Endodermal cell (in vitro differentiated cells): ENCODE measurements at places on chromosomes 5 and 9. TPM values are rescaled to one million over a fixed set of nuclear protein-coding genes. Genes with fewer than 3 reads are reported as not detected.

DNA sequence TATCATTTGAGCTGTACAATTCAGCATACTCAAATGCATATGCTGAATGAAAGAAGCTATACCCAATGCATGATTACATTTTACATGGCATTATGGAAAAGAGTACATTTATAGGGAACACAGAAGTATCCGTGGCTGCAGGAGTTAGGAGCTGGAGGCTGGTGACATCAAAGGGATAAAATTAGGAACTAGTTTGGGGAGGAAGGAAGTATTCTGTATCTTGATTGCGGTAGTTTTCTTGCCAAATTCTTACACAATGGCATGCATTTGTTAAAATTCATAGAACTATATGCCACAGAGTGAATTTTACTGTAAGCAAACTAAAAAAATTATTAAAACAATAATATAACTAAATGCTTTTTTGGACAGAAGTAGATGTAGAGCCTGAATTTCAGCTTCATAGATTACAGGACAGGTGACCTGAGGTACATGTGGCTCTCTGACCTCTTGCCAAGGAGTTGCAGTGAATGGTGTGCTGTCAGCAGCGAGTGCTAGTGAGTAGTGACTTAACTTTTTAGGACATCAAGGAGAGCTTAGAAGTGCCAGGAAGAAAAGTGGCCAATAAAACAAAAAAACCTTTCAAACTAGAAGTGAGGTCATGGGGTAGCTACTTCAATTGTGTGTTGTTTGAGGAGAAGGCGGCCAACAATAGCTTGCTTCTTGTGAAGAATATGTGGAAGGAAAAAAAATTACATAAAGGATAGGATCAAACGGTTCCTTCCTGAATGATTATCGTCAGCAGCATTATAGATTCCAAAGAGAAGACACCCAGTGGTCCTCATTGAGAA is 514.9 kb upstream of the CLINT1 start:
- H3K27me3 ChIP-seq, result no peaks in the 10 kb centered on the region
- no peak overlapping the region for H3K27ac ChIP-seq
- H3K4me3 ChIP-seq, result no peak overlapping the region
- DNase-seq, result no peak

- H3K4me1 ChIP-seq, result no peaks in the 10 kb centered on the region
- no peak for DNase-seq
- peak overlapping the region; percentile 67 for H3K4me3 ChIP-seq
- H3K36me3 ChIP-seq, result peaks cover 20% of the 10 kb centered on the region
- H3K27me3 ChIP-seq, result no peaks in the 10 kb centered on the region
These were observed 472 bp downstream of the FBXO4 start for GRCh38 chr5:41925555-41925951.

The FOXD4 gene
- total RNA-seq, result 0.25 TPM in 1 of 3 replicates, not detected in the others

GRCh38 chr9:129139233-129139992 is 28.2 kb downstream of the PTPA start:
- H3K36me3 ChIP-seq, result peaks cover 51% of the 10 kb centered on the region
- H3K27me3 ChIP-seq, result no peaks in the 10 kb centered on the region
- H3K4me3 ChIP-seq, result peak overlapping the region; percentile 94
- peaks cover 11% of the 10 kb centered on the region for H3K4me1 ChIP-seq
- DNase-seq, result peak; percentile 92
- peak overlapping the region; percentile 100 for H3K27ac ChIP-seq

DNA sequence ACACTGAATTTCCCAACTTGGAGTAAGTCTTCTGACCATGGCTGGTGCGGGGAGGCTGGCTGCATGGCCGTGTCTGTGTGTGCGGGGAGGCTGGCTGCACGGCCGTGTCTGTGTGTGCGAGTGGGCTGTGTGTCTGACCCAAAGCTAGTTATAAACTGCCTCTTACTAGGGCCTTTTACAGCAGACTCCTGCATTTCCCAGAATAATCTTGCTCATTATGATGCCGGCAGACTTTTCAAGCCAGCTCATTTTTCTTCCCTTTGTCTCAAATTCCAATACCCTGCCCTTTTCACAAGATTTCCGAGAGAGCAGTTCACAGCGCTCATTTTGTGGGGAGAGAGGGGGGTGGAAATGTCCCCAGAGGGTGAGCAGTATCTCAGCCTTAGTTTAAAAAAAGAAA is 470.7 kb upstream of the BRINP1 start:
- H3K27me3 ChIP-seq, result no peaks in the 10 kb centered on the region
- peaks cover 7% of the 10 kb centered on the region for H3K4me1 ChIP-seq
- H3K36me3 ChIP-seq, result no peaks in the 10 kb centered on the region
- peak overlapping the region; percentile 67 for H3K27ac ChIP-seq
- no peak for DNase-seq

The ZNF883 gene
- 14.8 and 16.7 TPM in 2 replicates for total RNA-seq

The MORN5 gene
- total RNA-seq, result not detected in 3 replicates

GRCh38 chr5:160023007-160023907 is 14.3 kb downstream of the TTC1 start:
- no peaks in the 10 kb centered on the region for H3K27me3 ChIP-seq
- peaks cover 65% of the 10 kb centered on the region for H3K36me3 ChIP-seq
- no peak for DNase-seq
- H3K4me3 ChIP-seq, result no peak overlapping the region

GRCh38 chr9:17719053-17719452 is 140.2 kb downstream of the SH3GL2 start:
- no peaks in the 10 kb centered on the region for H3K4me1 ChIP-seq
- H3K27ac ChIP-seq, result no peak overlapping the region
- no peak overlapping the region for H3K4me3 ChIP-seq
- no peak for DNase-seq
- no peaks in the 10 kb centered on the region for H3K27me3 ChIP-seq

DNA sequence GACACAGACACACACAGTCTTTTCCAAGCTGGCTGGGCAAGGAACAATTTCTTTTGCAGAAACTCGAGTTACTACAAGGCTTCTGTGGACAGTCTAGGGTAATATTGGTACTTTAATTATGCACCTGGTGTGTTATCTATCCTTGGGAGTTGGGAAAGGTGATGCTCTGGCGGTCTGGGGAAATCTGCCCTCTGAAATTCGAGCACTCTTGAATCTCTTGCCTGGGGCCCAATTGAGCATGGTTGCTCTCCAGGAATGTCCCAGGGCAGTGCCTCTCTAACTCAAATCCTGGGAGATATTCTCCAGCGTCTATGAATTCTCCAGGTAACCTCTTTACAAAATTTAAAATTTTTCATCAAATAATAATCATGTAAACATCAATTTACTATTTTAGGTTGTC is 69.3 kb downstream of the KCNIP1 start:
- no peak overlapping the region for H3K27ac ChIP-seq
- H3K27me3 ChIP-seq, result no peaks in the 10 kb centered on the region
- DNase-seq, result no peak
- no peaks in the 10 kb centered on the region for H3K36me3 ChIP-seq
- no peak overlapping the region for H3K4me3 ChIP-seq
- H3K4me1 ChIP-seq, result no peaks in the 10 kb centered on the region

DNA sequence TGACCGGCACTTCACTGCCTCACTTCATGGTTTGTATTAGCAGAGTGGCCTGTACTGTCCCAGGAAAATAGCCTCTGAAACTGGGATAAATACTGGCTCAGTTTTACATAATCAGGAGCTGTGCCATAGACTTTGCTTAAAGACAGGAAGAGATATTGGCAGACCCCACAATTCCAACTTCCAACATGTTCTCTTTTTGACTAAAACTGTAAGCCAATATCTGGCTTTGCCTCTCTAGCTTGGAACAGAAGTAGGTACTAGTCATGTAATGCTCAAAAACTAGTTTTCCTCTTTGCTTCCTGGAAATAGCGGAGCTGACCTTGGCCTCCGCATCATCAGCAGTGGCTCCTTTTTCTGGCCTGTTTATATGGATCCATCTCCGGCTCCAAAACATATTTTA is 276.9 kb downstream of the CDH9 start:
- no peaks in the 10 kb centered on the region for H3K27me3 ChIP-seq
- no peak overlapping the region for H3K4me3 ChIP-seq
- no peaks in the 10 kb centered on the region for H3K36me3 ChIP-seq
- H3K27ac ChIP-seq, result no peak overlapping the region
- no peak for DNase-seq

The NR5A1 gene
- total RNA-seq, result 0.11 and 0.37 TPM in 2 replicates

- no peaks in the 10 kb centered on the region for H3K4me1 ChIP-seq
- H3K27ac ChIP-seq, result no peak overlapping the region
- H3K36me3 ChIP-seq, result no peaks in the 10 kb centered on the region
- no peak overlapping the region for H3K4me3 ChIP-seq
- no peaks in the 10 kb centered on the region for H3K27me3 ChIP-seq
These were observed 25.4 kb upstream of the NKD2 start for GRCh38 chr5:983238-983524.

DNA sequence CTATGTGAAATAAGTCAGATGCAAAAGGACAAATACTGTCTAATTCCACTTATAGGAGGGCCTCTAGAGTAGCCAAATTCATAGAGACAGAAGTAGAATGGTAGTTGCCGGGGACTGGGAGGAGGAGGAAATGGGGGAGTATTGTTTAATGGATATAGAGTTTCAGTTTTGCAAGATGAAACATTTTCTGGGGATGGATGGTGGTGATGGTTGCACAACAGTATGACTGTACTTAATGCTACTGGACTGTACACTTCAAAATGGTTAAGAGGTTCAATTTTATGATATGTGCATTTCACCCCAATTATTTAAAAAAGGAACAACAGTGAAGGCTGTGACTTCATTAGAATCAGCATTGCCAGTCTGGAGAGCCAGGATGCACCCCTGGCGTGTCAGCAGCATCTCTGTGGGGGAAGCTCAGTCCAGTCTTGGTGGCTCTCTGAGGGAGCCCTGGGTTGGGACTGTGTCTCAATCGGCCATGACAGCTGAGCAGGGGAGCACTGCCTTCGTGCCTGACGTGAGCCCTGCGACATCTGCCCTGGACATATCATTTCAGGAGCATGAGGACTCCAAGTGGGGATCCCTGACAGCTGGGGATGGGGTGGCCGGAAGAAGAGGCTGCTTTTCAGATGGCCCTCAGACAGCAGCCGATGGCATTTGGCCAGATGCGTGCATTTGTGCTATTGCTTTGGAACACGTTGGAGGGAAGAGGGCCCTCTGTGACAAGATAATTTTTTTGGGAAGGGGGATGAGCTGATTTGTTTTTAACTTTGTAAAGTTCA is 130.8 kb upstream of the STC2 start:
- DNase-seq, result no peak
- H3K4me3 ChIP-seq, result no peak overlapping the region
- no peak overlapping the region for H3K27ac ChIP-seq
- H3K4me1 ChIP-seq, result no peaks in the 10 kb centered on the region

The ABO gene
- total RNA-seq, result 0.35 to 0.93 TPM (median 0.38 TPM) in 3 replicates

DNA sequence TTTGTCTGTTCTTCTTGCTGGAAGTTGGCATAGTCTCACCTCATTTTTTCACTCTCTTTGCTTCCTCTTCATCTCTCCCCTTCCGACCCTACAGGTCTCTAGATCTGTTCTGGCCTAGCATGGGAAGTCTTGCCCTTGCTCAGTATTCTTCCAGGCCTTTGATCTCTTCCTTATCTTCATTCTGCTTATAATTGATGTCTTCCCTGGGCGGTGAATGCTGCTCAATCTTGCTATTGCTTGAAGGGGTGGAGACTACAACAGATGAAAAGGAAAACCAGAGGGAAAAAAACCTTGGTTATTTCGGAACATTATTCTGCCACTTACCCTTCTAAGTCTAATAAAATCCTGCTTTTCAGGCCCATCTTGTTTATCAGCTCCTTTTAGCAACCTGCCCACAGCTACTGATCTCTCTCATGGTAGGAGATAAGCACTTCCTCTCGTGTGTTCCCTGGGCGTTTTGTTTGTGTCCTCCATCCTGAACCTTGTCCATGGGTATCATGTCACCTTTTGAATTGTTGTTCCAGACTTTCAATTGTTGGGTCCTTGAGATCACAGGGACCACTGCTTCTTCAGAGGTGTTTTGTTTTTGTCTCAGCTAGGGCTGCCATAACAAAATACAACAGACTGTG is 375.6 kb downstream of the ADGRV1 start:
- H3K4me3 ChIP-seq, result no peak overlapping the region
- no peak for DNase-seq
- H3K27ac ChIP-seq, result no peak overlapping the region
- H3K4me1 ChIP-seq, result peaks cover 3% of the 10 kb centered on the region
- no peaks in the 10 kb centered on the region for H3K36me3 ChIP-seq
- H3K27me3 ChIP-seq, result no peaks in the 10 kb centered on the region

DNA sequence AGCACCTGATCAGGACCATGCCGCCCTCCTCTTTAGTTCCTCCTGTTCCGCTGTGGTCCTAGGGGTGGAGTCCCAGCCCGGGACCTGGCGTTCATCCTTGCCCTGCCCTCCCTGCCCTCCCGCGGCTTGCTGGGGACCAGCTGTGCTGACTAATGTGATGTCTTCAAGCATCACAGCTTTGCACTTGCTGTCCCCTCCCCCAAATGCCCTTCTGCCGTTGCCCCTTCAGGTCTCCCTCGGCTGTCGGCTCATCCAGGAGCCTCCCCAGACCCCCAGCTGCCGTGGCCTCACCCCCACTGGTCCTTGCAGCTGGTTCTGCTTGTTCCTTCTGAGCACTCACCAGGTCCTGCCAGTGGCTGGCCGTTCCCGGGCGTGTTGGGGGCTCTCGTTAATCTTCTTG is 19.9 kb downstream of the RXRA start:
- no peaks in the 10 kb centered on the region for H3K27me3 ChIP-seq
- H3K4me1 ChIP-seq, result no peaks in the 10 kb centered on the region
- H3K4me3 ChIP-seq, result no peak overlapping the region
- no peaks in the 10 kb centered on the region for H3K36me3 ChIP-seq
- no peak for DNase-seq

DNA sequence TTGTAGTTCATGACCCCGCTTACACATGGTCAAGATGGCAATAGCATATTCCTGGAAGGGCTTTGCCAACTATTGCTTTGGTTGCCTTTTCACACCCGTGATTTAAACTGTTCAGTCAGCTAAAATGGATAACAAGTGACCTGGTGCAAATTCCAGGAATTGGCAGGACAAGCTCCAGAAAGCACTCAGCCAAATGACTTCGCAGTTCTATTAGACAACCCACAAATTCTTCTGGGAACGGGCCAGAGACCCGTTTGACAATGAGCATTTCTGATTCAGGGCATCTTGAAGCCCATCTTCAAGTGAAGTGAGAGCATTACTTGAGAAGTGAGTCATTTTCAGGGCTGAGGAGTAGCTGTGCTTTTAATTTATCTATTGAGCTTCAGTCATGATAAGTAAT is 165.0 kb downstream of the DROSHA start:
- no peak overlapping the region for H3K27ac ChIP-seq
- H3K4me1 ChIP-seq, result no peaks in the 10 kb centered on the region
- no peak overlapping the region for H3K4me3 ChIP-seq
- no peaks in the 10 kb centered on the region for H3K36me3 ChIP-seq
- H3K27me3 ChIP-seq, result no peaks in the 10 kb centered on the region

GRCh38 chr9:73050065-73050816 is 97.4 kb upstream of the ALDH1A1 start:
- H3K27me3 ChIP-seq, result peaks cover 5% of the 10 kb centered on the region
- DNase-seq, result no peak
- H3K36me3 ChIP-seq, result no peaks in the 10 kb centered on the region
- no peak overlapping the region for H3K4me3 ChIP-seq
- no peak overlapping the region for H3K27ac ChIP-seq

GRCh38 chr9:96553070-96553469 is 66.6 kb downstream of the CDC14B start:
- H3K4me1 ChIP-seq, result no peaks in the 10 kb centered on the region
- no peak overlapping the region for H3K27ac ChIP-seq

- H3K4me1 ChIP-seq, result peaks cover 6% of the 10 kb centered on the region
- H3K36me3 ChIP-seq, result no peaks in the 10 kb centered on the region
- H3K27me3 ChIP-seq, result no peaks in the 10 kb centered on the region
- no peak overlapping the region for H3K4me3 ChIP-seq
These were observed 75.2 kb downstream of the TMC1 start for GRCh38 chr9:72596451-72597180.

- peak; percentile 66 for DNase-seq
- no peaks in the 10 kb centered on the region for H3K36me3 ChIP-seq
- no peaks in the 10 kb centered on the region for H3K4me1 ChIP-seq
- peaks cover 32% of the 10 kb centered on the region for H3K27me3 ChIP-seq
- H3K4me3 ChIP-seq, result no peak overlapping the region
These were observed 50.8 kb upstream of the PCSK1 start for GRCh38 chr5:96483878-96484277.
